ENCODE measurements at places on chromosomes 1 and 21. TPM values are rescaled to one million over a fixed set of nuclear protein-coding genes. Genes with fewer than 3 reads are reported as not detected.

- no peak for DNase-seq
These were observed 7.9 kb downstream of the PGBD2 start for GRCh38 chr1:248913933-248914332.

DNA sequence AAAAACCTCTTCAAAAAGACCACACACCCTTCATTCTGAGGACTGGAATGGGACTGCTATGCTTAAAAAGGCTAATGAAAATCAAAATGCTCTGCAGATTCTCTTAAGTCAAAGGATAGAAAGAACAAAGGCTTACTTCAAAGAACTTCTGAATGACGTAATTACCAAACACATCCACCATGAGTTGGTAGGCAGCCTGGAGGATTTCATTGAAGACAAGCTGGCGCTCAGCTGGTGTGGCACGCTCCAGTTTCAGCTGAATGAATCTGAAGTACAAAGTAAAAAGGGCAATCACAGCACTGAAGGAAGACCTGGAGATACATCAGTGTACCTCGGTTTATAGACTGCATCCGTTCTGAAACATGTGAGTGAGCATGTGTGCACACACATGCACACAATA lies 43.5 kb upstream of the SDC3 start:
- no peak for DNase-seq

Gene SLC45A3
- total RNA-seq = 0.65 TPM

DNA sequence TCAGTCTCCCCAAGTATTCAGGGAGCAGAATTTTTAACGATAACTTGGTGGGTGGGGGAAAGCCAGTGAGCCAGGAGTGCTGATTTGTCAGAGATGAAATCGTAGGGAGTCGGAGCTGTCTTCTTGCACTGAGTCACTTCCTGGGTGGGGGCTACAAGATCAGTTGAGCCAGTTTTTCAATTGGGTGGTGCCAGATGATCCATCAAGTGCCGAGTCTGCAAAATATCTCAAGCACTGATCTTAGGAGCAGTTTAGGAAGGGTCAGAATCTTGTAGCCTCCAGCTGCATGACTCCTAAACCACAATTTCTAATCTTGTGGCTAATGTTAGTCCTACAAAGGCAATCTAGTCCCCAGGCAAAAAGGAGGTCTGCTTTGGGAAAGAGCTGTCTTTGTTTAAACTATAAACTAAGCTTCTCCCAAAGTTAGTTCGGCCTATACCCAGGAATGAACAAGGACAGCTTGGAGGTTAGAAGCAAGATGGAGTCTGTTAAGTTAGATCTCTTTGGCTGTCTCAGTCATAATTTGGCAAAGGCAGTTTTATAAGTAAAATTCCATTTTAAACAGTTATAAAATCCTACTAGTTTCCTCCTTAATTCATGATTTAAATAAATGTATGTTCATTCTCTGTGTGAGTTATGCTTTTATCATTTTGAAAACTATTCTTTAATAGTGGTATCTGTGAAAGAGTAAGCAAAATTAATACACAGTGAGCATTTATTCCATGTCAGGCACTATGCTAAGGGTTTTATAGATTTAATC lies 51.7 kb downstream of the SLC16A1 start:
- peak; percentile 74 for DNase-seq

Measured in activated CD8-positive, alpha-beta T cell treated with anti-CD3 and anti-CD28 coated beads for 36 hours (primary cell).